Muscle of back (tissue), 13 donors: ENCODE measurements at places on chromosomes 6 and 20.

GRCh38 chr6:45187836-45188235 is 140.3 kb upstream of the RUNX2 start:
- DNase-seq: peak; percentile 10

DNA sequence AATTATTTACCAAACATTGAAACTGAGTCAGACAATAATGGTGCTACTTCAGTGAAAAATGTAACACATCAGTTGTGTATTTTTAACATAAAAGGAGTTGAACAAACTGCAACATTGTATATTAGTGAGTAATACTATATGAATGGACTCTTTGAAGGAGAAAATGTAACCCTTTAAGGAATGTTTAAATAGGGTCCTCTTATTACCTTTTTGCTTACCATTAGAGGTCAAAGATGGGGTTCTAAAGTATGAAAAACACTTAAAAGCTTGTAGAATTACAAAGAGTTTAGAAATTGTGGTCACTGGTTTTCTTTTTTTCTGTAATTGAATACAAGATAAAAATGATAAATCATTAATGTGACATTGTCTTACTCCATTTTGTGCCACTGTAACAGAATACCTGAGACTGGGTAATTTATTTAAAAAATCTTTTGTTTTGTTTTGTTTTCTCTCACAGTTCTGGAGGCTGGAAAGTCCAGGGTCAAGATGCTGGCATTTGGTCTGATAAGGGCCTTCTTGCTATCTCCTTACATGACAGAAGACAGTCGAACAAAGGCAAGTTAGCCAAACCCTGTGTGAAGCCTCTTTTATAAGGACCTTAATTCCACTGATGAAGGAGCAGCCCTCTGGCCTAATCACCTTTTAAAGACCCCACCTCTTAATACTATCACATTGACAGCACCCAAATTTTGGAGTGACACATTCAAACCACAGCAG is 43.2 kb downstream of the SESN1 start:
- no peak for DNase-seq

DNA sequence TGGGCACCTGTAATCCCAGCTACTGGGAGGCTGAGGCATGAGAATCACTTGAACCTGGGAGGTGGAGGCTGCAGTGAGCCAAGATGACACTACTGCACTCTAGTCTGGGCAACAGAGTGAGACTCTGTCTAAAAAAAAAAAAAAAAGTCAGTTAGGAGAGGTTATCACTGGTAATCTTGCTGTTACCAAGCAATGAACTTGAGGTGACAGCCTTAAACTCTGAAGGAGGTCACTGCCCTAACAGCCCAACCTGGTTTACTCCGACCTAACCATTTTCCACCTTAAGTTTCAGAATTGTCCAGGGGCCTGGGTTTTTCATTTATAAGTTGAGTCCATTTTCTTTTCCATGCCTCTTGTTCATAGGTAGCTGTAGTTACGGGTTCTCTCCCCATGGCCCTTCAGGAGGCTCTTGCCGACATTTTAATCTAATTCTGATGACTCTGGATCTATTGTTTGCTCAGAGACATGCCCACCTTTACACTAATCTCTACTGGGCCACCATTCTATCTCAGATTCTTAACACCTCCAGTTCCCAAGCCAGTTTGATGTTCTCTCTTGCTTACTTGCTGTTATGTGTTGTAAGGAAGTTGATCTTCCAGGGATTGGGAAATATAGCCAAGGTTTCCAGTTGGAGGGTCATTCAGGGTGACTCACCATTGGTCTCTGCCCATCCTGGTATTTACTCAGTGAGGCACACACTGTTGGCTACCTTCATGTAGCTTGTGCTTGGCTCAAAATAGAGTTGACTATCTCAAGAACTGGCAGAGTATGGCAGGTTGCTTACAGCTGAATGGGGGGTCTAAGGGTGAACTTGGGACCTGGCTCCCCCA is 29.1 kb downstream of the SHLD1 start:
- no peak for DNase-seq

GRCh38 chr20:13277663-13278295 is 56.7 kb downstream of the ISM1 start:
- DNase-seq: no peak

DNA sequence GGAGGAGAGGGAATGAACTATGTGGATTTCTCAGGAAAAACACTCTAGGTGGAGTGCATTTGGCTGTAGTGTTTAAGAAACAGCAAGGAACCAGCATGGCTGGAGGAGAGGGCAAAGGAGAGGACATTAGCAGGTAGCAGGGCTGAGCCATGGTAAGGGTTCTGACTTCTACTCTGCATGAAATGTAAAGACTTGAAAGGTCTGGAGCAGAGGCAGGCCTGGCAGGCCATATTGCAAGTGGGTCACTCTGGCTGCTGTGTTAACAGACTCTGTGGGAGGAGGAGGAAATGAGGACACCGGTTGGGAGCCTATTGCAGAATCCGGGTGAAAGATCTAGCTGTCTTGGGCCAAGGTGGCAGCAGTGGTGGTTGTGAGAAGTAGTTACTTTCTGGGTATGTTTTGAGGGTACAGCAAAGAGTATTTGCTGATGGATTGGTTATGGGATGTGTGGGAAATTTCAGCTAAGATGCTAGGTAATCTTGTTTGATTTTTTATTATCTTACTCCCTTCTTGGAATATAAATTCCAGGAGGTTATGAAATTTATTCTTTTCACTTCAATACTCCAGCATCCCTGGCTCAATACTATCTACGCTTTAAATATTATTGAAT is 115.9 kb upstream of the BCLAF1 start:
- DNase-seq: no peak

- DNase-seq: no peak
Observed at GRCh38 chr20:20720158-20720557, 7.7 kb upstream of the RALGAPA2 start.

GRCh38 chr6:31811645-31812044 is 3.4 kb downstream of the HSPA1L start:
- DNase-seq: no peak
